ENCODE measurements at places on chromosomes 11 and 22.

DNA sequence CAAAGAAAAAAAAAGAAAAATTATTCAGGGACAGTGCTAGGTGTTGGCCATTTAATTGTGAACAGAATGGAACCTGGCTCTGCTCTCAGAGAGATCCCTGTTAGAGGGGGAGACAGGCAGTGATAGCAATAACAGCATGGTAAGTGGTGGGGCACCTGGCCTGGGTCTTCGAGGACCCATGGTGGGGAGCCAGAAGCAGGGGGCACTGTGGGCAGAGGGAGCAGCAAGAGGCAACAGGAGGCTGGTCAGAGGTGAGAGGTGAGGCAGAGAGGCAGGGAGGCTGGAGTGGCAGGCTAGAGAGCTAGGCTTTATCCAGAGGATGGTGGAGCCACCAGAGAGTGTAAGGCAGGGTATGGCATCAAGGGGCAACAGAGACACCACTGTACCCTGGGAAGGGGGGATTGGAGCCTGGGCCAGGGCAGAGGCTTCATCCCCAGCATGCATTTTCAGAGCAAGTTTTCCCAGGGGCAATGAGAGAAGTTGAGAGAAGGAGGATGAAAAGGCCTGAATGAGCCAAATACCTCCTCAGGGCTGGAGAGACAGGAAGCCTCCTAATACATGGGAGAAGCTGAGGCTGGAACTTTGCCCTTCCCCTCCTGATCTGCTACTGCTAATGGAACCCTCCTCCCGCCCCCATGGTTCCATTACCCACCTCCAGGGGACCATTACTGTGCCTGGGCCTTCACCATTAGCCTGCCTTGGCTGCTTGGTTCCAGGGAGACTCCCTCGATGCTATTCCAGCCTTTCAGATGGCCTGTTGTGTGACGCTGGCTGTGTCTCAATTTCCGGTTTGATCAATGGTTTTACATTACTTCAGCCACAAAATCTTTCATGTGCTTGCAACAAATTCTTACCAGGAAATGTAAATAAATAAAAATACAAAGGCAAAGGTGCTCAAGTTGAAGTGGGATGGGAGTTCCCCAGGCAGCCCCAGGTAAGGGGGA lies 2.6 kb upstream of the P2RY2 start:
- no peak for DNase-seq

GRCh38 chr11:66465373-66466224 lies 1.1 kb upstream of the PELI3 start:
- DNase-seq, result no peak

GRCh38 chr11:111645657-111646316 lies 43.5 kb downstream of the SIK2 start:
- no peak for DNase-seq

GRCh38 chr11:20110908-20111669 lies 49.2 kb downstream of the DBX1 start:
- DNase-seq, result peak; percentile 94

Data from fibroblast of skin of right biceps (primary cell).